ENCODE measurements at places on chromosomes 2 and 18. TPM values are rescaled to one million over a fixed set of nuclear protein-coding genes. Genes with fewer than 3 reads are reported as not detected.
A peak's percentile ranks its signal among the peaks of the same experiment; 100 is the strongest.

DNA sequence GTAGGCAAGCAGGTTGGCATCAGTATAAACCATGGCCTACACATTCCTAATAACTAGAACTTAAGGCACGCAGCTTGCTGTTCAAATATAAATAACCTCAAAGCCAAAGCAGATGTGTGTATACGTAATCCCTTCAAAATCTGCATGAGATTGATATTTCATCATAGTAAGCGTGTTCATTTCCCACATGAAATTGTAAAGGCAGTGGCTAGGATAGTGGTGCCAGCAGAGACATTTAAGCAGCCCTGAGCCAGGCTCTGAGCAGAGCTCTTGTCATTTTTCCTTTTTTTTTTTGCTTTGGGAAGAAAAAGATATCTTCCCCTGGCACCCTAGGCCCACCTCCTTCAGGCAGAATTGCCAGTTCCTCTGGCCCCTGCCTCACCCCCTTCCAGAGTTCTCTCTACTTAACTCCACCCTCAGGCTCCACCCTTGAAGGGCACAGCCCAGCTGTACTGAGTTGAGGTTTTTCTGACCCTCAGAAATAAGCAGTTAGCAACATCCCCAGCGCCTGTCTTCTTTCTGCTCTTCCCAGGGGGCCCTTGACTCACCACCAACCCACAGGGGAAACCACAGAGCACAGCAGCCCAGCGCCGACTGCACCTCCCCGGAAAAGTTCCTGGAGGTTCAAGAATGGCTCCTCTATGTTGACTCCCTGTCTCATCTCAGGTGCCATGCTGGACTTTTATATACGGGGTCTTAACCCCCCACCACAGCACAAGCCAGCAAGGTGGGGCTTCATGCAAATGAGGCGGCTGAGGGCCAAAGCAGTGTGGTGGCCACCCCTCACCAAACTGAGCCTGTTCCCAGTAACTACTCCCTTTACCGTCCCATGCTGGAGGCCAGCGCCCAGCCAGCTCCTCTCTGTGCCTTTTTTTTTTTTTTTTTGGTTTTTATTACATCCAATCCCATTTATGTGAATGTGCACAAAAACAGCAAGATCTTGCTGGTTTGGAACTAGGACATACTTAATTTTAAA lies 84.7 kb downstream of the EHD3 start:
- DNase-seq, result peak; percentile 67

GRCh38 chr2:100733391-100734187 lies 86.3 kb upstream of the NPAS2 start:
- no peak for DNase-seq

- DNase-seq, result no peak
These were observed 18.7 kb downstream of the ARHGAP25 start for GRCh38 chr2:68753318-68753717.

DNA sequence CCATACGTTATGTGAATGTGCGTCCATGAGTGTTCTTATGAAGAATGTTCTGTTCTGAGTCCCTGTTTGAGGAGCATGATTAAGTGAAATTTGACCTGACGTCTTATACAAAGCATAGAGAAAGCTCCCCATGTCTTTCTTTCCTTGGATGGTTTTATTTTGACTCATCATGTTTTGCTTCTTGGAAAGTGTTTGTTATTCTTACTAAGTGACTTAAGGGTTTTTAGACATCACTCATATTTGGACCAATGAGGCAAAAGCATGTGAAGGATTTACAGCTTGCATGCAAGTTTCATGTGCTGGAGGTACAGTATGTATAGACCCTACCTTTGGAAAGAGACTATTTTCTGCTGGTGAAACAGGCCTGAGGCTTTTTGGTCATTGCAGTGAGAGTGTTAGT lies 33.5 kb upstream of the ZEB2 start:
- peak; percentile 89 for DNase-seq

DNA sequence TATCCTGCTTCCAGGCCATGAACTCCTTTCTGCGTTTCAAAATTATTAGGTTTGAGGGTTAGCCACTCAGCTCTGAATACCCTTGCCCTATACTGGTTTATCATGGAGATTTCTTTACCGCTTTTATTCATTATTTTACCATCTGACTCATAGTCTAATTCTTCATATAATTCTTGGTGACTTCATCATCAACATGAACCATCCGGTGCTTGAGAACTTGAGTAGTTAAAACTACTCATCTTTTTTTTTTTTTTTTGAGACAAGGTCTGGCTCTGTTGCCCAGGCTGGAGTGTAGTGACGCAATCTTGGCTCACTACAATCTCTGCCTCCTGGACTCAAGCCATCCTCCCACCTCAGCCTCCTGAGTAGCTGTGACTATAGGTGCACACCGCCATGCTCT lies 94.2 kb upstream of the LHCGR start:
- DNase-seq, result no peak

GNLY gene
- total RNA-seq, result not detected

- DNase-seq, result peak; percentile 17
These were observed 105.3 kb upstream of the UGP2 start for GRCh38 chr2:63736354-63736753.

GRCh38 chr2:8575038-8575833 lies 106.6 kb upstream of the ID2 start:
- no peak for DNase-seq

DNA sequence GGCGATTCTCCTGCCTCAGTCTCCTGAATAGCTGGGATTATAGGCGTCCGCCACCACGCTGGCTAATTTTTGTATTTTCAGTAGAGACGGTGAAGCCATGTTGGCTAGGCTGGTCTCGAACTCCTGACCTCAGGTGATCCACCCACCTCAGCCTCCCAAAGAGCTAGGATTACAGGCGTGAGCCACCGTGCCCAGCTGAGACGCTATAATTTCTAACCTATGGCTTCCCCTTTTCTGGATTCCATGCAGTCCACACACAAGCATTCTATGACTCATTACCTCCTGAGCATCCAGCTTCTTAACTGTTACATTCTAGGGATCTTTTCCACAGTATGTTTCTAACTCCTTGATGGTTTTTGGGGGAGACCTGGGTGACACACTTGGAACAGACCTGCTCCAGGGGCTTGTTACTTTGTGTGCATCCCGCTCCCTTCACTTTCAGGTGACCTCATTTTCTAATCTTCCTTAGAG lies 11.8 kb upstream of the KCMF1 start:
- peak; percentile 77 for DNase-seq

DNA sequence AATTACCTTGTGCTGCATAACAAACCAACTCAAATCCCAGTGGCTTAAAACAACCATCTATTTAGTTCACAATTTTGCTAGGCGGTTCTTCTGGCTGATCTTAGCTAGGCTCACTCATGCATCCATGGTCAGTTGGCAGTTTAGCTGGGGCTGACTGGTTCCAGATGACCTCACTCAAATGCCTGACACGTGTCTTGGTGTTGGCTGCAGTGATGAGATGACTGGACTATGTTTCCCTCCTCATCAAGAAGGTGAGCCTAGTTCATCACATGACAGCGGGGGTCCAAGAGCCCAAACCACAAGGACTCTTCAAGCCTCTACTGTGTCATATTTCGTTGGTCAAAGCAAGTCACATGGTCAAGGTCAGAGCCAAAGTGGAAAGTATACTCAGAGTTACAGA lies 42.7 kb upstream of the ACTR3 start:
- no peak for DNase-seq

DNA sequence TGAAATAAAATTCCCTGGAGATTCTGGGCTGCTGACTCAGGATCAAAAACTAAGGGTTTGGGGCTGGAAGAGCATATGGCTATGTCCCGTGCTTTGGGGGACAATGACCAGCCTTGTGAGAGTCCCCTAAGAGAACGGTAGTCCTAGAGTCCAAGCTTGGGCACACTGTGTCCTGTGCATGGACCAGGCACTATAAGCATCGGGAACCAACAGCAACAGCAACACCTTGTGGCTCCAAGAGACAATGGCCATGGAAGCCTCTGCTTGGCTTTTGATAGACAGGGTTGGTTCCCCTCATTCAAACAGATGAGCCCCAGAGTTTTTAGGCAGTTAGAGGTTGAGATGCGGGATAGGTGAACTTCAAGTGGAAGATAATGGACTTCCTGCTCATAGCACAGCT lies 294.4 kb upstream of the CHAC2 start:
- no peak for DNase-seq

SLC4A5 gene
- 0.19 TPM for total RNA-seq

GRCh38 chr18:64966667-64967066 lies 784.1 kb upstream of the CDH7 start:
- no peak for DNase-seq

MSTN gene
- not detected for total RNA-seq

DNA sequence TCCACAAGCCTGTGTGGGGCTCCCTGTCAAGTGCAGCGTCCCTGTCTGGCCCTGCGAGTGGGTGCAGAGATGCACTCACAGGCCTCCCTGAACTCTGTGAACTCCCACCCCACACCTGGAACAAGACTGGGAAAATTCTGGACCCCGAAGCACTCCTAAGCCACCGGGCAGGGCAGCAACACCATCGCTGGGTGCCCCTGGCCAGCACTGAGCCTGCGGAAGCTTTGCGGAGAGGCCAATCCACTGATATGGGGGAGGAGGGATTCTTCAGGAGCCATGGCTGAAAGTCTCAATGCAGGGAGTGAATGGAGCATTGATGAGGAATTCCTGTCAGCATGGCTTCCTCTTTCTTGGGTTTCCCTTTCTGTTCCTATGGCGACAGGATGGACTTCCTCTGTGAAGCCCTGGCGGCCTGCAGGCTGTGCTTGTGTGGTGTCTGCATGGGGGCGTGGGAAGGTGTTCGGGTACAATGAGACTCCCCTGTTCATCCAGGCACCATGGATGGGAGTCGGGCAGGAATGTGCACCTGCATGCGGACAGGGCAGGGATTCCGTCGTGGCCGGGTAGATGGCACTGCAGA lies 15.1 kb downstream of the TRIB2 start:
- DNase-seq, result no peak

DNA sequence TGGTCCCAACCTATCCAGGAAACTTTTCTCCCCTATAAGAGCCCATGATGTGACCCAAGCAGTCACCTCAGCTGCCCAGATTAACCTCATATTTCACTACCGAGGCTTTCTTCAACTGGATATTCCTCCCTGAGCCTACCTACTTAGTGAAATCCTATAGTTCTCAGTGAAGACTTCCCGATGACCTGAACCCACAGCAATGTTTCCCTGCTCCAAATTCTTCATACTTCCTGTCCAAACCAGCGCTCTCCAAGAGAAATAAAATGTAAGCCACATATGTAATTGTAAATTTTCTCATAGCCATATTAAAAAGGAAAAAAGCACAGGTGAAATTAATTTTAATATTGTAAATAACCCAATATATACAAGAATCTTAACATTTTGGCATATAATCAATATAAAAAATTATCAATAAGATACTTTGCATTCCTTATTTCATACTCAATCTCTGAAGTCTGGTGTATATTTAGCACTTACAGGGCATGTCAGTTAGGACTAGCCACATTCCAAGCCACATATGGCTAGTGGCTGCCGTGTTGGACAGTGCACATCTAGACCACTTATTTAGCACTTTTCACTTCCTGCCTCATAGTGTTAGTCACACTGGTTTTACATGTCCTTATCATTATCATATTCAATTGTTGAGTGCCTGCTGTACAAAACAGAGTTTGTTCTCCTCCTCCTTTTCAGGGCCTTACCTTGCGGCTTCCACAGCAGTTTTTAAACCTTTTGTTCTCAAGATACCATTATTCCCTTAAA lies 1.9 kb upstream of the STAT4 start:
- DNase-seq, result no peak
